ENCODE measurements at places on chromosomes 4 and X. TPM values are rescaled to one million over a fixed set of nuclear protein-coding genes. Genes with fewer than 3 reads are reported as not detected.

DNA sequence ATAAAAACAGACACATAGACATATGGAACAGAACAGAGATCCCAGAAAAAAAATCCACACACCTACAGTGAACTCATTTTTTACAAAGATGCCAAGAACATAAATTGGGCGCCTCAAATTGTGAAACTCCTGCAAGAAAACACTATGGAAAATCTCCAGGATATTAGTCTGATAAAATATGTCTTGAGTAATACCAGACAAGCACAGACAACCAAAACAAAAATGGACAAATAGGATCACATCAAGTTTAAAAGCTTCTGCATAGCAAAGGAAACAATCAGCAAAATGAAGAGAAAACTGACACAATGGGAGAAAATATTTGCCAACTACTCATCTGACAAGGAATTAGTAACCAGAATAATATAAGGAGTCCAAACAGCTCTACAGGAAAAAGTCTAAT is 337.3 kb upstream of the DIPK2B start:
- DNase-seq: no peak

GRCh38 chr4:184980261-184980660 is 38.0 kb upstream of the HELT start:
- no peak for DNase-seq

GRCh38 chr4:169044714-169045447 is 34.8 kb upstream of the CBR4 start:
- DNase-seq: no peak

GRCh38 chrX:2782778-2783177 is 30.9 kb downstream of the XG start:
- DNase-seq: no peak

DNA sequence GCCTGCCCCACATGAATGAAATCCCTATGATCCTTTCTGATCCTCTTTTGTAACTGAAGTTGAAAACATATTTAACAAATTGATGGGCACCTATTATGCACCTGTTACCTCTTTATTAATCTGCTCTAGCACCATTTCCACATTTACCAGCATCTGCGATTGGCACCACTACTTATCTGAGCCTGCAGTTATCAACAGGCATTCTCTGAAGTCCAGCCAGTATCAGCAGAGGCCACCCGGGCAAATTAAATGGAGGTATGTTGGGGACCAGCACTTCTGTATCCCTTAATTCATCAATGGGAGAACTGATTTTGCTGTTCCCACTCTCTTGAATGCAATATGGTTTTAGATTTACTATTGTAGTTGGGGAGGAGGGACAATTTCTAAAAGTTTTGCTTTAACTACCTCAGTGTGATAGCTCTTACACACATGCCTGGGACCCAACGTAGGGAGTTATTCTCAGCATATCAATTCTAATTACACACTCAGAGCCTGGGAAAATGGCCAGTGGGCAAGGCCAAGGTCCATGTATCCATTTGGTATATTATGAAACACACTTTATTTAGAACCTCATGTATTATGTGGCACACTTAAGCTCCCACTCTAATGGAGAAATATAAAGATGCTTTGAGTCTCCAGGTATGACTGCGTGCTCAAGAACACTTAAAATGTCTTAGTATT is 1927.1 kb upstream of the PCDH7 start:
- DNase-seq: no peak

DNA sequence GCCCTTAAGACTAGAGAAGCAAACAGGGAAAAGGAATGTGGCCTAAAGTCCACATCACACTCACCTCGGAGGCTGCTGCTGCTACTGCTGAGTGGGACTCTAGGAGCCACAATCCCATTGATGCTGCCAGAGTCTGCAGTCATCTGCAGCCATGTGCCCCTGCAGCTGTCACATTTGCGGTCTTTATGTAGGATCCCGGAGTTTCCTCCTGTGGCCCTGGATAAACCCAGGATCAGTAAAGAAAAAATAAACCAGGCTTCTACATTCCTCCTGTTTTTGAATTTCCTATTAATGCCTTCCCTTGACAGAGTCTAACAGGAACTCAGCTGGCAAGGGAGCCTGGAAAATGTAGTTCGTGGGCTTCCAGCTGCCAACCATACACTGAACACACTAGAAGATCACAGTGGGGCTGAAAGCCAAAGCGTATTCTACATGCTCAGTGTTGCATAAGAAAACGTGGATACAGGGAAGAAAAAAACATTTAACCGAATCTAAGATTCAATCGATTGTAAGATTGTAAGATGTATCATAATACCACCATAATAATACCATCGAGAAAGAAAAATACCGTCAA is 10.3 kb upstream of the PHEX start:
- DNase-seq: no peak

DNA sequence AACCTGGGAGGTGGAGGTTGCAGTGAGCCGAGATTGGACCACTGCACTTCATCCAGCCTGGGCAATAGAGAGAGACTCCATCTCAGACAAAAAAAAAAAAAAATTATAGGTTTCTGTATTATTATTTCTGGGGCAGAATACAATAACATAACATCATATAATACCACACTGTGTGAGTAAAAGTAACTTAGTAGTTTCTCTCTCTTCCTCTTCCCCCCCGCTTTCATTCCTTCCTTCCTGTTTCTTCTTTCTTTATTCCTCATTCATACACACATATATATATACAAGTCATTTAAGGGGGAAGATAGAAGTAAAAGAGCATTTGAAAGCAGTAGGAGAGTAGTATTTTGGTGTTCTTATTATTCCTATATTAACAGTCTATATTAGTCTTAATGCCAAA is 55.9 kb upstream of the FHDC1 start:
- DNase-seq: no peak

GRCh38 chr4:47852136-47852535 is 14.3 kb upstream of the CORIN start:
- no peak for DNase-seq

GRCh38 chr4:87949961-87950360 is 25.6 kb upstream of the SPP1 start:
- DNase-seq: no peak

The IL2 gene
- not detected for total RNA-seq

The KIAA1210 gene
- not detected for total RNA-seq

The TKTL2 gene
- 0.21 TPM for total RNA-seq

All from thoracic aorta (tissue), 2 donors.